ENCODE measurements at places on chromosomes 3 and 15.

DNA sequence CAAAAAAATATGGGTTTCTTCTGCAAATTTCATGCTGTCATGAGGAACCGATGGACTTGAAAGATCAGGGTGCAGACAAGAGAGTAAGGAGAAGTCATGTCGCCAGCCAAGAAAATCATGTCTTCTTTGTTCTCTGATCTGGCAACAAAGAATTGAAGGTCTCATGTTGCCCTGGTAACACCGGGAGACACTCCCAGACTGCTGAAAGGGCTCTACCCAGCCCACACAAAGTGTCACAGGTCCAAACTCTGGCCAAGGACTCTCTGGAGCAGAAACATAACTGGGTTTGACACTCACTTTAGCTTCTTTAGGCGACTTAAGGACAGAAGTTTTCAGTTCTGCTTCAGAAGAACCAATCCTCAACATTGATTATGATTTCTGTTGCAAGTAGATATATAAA, 42.9 kb downstream of the SIDT1 start:
- no peak for DNase-seq

- no peak for DNase-seq
Measured at GRCh38 chr3:87397211-87397610, 120.8 kb upstream of the POU1F1 start.

- DNase-seq = no peak
Measured at GRCh38 chr3:121969631-121970030, 52.4 kb downstream of the ILDR1 start.

GRCh38 chr3:25849641-25850385, 59.9 kb downstream of the OXSM start:
- DNase-seq = no peak

DNA sequence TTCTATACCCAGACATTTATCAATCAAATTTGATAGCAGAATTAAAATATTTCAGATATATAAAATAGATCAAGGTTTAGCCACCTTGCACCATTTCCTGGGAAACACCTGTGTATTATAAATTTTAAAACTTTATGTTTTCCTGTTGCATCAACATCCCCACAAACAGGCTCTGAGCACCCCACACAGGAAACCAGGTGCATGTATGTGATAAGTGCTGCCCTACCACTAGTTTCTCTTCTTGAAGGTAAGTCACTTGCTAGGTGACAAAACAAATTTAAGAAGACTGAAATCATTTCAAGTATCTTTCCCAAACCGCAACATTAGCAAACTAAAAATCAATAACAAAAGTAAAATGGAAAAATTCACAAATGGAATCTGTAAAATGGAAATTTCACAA, 496.1 kb upstream of the CCDC54 start:
- no peak for DNase-seq

GRCh38 chr3:107884719-107885460, 205.9 kb downstream of the CD47 start:
- DNase-seq = no peak

- DNase-seq = no peak
Measured at GRCh38 chr3:133413161-133414020, 13.5 kb downstream of the BFSP2 start.

DNA sequence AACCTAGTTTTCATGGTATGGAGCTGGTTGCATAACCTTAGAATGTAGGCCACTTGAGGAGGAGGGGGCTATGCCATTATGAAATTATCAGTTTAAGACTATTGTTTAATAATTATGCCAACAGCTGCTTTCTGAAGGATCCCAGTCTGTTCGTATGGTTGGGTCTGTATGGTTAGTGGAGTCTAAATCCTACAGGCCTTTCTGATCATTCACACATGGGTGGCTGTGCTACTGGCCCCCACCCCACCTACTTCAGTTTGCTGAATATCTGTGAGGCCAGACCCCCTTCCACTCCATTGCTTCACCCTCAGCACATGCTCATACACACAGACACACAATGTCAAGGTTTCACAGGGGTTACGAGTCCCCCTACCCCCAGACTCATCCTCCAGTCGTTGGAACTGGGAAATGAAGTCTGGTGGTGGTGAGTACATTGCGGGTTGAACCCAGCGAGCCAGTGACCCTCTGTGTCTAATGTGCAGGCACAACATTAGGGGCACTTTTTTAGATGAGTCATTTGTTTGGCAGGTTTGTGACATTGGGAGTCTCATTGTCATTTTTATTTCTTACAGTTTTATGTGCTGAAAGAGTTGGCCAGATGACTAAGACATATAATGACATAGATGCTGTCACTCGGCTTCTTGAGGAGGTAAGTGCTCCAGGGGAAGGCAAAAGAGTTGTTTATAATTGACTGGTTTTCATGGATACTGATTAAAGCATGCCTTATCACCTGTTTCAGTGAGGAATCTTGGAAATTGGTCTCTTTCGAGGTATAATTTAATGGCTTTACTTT, 85.3 kb downstream of the TRAK1 start:
- no peak for DNase-seq

GRCh38 chr3:107208796-107209195, 168.4 kb upstream of the CCDC54 start:
- DNase-seq = no peak

GRCh38 chr3:131690800-131691199, 188.0 kb upstream of the MRPL3 start:
- DNase-seq = no peak

DNA sequence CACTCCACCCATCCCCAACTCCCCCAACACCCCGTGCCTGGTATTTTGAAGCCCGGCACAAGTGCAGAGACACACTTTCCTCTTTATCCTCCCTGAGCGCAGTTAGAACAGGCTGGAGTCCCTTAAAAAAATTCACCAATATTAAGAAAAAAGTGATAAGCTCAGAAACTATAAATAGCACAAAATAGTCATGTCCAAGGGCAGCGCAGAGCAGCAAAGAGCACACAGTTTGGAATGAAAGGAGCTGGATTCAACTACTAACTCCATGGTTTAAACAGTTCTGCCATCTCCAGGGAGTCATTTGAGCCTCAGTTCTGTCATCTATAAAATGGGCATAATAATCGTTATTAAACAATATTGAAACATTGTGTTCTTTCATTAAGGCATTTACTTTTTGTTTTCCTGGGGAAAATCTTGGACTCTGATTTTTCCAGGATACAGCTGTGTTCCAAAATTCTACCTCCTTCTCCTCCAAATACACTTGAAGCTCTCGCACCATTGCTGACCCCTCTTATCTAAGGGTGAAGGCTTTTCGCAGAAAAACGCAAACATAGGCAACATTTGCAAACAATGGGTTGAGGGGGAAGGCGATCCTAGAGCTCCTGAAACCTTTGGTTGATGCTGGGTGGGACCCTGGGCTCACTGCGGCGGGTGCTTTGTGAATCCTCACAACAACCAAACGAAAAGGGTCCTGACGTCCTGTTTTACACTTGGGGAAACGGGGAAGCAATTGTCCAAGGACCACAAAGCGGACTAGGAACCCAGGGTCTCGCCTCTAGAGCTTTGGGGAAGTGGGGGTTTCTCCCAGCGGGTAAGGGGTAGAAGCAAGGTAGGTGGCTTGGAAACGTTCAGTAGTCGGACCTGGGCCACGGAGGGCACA, 41.8 kb downstream of the EPHB3 start:
- no peak for DNase-seq

DNA sequence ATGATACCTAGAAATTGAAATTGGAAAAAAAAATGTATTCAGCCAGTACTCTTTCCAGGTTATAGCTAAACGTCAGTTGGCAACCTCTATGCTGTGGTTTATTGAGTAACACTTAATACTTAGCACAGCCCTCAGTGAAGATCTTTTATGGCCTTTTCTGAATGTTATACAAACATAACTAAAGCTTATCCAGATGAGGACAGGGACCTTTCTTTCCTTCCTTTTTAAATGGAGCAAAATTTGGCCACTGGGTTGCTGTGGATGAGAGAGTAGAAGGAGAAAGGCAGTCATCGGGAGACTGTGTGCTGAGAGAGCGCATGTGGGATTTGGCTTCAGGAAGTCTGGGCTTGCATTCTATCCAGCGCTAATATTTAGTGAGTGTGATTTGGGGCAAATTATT, 36.1 kb downstream of the IGF1R start:
- DNase-seq = no peak

DNA sequence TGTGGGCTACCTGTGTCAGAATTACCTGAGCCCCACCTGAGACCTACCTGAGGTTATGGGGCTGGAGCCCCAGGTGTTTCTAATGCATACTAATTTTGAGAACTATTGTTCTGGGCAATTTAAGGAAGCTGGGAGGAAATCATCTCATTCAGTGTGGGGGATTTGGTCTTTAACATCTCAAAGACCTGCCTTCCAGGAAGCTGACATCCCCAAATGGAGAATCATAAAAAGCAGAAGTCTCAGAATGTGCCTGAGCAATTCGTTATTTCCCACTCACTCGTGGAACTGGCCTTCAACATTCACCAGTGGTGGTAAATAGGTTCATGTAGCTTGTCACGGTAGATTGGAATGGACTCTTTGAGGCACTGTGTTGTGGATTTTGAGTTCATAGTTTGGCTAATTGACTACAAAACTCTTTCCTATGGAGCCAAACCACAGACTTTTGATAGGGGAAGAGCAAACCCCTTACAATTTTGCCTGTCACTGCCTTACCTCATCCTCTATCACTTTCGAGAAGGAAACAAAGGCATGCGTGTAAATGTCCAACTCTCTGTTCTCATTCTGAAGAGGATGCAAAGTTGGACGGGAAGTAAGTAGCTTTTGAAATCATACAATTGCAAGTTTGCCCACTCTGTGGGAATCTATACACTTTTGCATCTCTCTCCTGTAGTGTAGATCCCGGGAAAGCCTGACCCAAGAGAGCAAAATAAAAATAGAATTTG, 521.0 kb upstream of the MDFIC2 start:
- DNase-seq = no peak

DNA sequence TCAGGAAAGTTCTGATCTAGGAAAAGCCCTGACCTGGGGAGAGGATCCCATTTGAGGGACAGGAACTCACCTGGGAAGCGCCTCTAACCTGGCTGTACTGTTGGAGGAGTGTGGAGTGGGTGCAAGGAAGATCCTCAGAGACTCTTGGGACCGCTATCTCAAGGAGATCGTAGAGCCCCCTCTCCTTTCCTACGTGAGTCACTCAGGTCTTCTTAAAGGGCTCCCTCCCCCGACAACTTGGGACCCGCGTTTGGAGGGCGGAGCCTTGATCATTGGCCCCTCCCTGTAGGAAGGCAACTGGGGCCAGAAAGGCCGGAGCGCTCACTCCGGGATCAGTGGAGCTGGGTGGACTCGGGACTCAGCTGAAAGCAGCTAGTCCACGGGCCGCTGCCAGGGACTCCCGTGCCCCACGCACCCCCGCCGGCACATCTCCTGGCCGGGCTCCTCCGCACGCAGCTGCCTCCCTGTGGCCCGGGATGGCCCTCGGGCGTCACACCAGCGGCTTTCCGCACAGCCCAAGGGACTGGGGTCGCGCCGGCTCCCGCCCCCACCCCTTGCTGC, 520 bp downstream of the SLC26A6 start:
- DNase-seq = peak; percentile 45

DNA sequence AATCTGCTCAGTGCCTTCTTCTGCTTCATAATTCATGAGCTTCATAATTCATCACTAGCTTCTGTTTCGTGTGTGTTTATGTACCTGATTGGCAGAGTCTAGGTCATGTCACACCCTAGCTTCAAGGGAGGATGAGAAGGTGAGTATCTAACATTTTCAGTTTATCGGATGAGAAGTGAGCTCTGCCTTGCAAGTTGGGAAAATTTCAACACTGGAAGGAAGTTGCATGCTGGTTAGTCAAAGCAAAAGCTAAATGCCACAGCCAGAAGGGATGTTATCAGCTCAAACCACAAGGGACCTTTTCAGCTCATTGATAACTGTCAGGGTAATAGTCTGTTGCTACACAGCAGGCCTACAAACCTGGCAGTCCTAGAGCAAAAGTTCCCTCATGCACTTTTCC, 7.3 kb upstream of the TNFSF10 start:
- peak; percentile 61 for DNase-seq

DNA sequence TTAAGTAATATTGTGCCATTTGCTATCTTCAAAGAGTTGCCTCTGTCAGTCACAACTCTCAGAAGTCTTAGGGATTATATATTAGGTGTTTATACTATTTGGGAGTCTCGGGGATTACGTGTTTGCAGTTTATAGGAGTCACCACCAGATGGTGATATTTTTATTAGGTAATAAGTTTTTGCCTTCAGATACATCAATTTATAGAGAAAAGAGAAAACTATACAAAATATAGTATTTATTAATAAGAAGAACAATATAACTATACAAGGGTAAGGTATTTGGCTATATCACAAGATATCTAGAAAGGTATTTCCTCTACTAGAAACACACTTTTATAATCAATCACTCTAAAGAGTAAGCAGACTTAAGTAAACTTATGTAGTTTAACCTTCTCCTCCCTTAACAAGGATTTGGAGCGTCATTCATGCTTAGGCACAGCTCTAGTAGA, 10.7 kb upstream of the DHX36 start:
- DNase-seq = peak; percentile 44

DNA sequence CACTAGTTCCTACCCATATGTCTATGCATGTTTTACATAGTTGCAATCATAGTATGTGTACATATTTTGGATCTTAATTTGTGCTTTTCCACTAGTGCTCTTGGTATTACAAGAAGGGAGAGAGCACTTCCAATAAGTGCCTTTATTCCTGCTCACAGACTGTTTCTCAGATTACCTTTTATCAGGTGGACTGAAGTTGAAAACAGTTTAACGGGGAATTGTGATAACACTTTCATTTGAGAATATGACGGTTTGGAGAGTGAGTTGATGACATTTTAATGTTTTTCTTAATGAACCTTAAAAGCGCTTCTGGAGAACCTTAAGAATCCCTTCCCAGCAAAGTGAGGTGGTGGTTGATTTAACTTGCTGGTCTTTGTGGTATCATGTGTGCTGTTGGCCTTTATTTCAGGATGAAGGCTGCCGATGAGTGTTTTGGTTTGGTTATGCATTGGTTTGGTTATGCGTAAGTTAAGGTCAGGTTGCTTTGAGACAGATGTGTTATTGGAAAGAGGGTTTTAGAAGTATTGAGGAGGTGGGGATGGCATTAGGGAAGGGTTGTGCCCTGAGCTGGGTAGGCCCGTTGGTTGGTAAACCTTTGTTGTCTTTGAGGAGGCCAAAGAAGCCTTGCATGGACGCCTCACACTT, 2.8 kb downstream of the EDEM1 start:
- DNase-seq = no peak

- DNase-seq = no peak
Measured at GRCh38 chr15:62637574-62637897, 405.0 kb upstream of the TPM1 start.

DNA sequence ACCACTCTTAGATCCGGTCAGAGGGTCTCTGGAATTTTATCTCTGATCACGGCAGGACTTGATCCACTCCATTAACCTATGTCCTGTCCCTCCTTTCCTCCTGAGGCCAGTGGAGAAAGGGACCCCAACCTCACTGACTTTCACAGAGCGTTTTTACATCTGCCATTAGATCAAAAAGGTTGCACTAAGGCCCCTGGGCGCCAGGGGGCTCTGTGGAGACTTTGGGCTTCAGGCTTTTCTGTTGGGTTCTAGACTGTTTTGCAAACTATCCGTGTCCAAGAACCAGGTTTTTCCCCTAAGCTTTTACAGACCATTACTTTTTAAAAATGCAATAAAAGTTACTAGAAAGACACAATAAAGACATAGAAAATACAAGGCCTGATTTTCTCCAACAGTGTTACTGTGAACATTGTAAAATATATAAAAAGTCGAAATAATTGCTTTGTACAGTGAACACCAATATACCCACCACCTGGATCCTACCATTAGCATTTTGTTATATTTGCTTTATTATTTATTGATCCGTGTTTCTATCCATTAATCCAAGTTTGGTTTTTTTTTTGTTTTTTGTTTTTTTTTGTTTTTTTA, 159.7 kb downstream of the POLR2M start:
- peak; percentile 26 for DNase-seq

GRCh38 chr3:196754091-196754981, 14.7 kb downstream of the PAK2 start:
- DNase-seq = no peak
